Ammon's horn (tissue), 1 donor: ENCODE measurements at places on chromosomes 6 and 20.
A peak's percentile ranks its signal among the peaks of the same experiment; 100 is the strongest.

DNA sequence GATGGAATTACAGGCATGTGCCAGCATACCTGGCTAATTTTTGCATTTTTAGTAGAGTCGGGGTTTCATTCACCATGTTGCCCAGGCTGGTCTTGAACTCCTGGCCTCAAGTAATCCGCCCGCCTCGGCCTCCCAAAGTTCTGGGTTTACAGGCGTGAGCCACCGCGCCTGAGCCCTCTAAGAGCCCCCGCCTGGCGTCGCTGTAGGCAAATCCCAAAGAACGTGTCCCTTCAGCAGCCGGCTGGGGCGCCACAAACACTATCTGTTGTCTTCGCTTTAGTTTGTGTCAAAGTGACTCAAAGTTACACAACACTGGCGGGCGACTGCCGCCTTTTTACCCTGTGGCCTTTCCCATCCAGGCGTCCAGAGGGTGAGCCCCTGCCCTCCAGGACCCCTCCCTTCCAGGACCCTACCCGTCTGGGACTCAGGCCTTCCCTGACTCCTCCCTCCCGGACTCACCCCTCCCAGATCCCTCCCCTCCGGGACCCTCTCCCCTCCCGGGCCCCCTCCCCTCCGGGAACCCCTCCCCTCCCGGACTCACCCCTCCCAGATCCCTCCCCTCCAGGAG is 940 bp upstream of the ADRM1 start:
- peak; percentile 93 for DNase-seq

DNA sequence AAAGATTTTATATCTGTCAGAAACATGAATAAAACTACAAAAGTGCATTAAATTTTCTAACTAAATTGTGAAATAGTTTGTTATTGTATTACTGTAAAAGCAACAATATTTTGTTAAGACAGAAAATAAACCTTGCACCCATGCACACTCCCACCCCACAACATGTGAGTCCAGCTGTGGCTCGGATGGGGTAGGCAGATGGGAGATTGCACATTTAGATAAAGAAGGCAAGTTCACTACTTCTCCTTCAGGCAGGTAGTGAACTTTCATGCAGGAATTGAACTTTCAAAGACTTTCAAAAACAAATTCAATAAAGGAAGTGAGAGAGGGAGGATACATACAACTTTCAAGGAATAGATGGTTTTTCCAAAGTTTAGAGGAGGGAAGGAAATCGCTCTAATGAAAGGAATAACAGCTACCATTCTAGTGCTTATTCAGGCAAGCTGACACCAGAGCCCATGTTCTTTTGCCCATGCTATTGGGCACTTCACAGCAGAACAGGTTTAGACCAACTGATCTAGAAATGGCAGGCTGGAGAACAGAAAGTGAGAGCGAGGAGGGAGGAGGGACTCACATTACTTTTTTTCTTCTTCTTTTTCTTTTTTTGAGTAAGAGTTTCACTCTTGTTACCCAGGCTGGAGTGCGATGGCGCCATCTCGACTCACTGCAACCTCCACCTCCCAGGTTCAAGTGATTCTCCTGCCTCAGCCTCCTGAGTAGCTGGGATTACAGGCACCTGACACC is 28.5 kb downstream of the SF3B5 start:
- no peak for DNase-seq

GRCh38 chr20:50543326-50543725 is 33.1 kb downstream of the PTPN1 start:
- no peak for DNase-seq

- DNase-seq = no peak
These were observed 114.3 kb upstream of the TMEM181 start for GRCh38 chr6:158445426-158446085.

DNA sequence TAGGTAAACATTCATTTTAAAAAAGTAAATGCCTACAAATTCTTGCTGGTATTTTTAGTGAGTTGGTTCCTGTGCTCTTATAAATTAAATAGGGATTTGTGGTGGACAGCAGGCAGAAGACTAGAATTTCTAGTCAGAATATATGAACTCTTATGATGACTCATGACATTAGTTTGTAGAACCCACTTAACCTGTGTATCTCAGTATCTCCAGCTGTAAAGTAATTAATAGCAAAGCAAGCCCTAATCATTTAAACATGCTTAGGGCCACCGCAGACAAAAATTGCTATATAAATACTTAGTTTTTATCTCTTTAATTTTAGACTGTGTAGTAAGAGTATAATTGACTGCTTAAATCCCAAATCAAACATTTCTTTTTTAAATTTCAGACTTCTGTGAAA is 2.4 kb downstream of the FAM135A start:
- no peak for DNase-seq
